ENCODE measurements at places on chromosomes 1 and 21.

DNA sequence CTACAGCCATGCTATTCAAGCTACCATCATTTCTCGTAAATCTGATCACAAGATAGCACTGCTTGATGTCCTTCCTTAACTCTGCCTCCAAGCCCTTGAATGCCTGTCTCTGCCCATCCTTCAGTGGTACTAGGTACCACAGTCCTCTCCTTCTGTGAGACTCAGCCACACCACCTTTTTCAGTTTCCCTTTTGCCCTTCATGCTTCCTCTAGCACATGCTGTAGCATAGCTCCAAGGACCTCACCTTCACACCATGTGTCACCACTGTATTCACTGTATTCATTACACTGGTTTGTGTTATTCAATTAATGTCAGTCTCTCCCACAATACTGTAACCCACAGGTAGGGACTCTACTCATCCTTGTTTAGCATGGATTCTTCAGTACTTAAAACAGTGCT lies 8.0 kb upstream of the TP53BP2 start:
- DNase-seq = no peak

DNA sequence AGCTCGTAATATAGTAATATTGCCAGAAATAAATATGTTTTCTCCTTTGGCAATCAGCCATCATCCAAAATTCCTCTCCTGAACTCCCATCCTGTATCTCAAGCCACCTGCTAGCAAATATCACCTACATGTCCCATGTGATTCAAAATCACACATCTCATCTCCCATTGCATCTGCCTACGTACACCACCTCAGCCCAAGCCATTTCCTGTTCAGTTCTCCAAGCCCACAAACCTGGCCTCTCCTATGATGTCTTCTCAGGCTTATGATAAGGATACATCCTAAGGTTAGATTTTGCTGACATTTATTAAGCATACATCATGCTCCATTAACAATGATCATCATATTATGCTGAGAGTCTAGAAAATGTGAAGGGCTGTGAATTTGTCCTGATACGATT lies 31.9 kb upstream of the DEGS1 start:
- DNase-seq = no peak

GRCh38 chr1:19391596-19391981 lies 79.5 kb downstream of the SLC66A1 start:
- DNase-seq = no peak

GRCh38 chr1:197437601-197438000 lies 169.5 kb downstream of the CRB1 start:
- no peak for DNase-seq

- no peak for DNase-seq
These were observed 86.7 kb downstream of the PTPN14 start for GRCh38 chr1:214464445-214465287.

GRCh38 chr1:29209173-29209572 lies 21.6 kb downstream of the MECR start:
- no peak for DNase-seq

DNA sequence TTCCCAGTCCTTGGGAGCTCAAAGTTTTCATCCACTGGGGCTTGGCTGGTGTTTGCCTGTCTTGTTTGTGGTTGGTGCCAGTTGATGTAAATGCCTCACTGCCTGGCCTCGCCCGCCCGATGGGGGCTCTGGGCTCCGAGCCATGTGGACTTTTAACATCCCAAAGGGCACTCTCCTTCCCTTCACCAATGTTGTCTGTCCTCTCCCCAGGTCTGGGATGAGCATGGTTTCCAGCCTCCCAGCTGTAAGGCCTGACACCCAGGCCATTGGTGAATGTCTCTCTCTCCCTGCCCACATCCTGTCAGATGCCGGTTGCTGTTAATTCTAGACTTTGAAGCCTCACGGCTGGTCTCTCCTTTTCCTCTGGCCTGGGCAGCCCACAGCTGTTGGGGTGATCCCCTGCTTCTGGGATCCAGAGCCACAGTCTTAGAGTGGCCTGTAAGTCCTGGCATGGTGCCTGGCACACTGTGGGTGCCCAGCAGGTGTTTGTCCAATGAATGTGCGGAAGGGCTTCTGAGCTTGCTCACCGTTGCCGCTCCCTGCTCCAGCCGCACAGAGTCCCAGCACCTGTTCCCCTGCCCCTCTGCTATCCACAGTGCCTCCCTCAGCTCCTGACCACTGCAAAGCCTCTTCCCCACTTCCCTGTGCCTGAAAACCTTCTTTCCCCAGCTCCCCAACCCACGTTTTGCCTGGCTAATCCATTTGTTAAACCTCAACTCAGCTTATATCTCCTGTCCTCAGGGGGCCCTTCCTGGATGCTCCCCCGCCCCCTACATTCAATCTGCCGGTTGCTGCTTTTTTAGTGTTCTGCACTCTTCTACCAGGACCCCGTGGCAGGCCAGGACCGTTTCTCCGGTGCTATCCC lies 3.3 kb upstream of the C1orf174 start:
- DNase-seq = no peak

GRCh38 chr21:42190486-42190863 lies 28.5 kb upstream of the ABCG1 start:
- no peak for DNase-seq

GRCh38 chr1:228211531-228212414 lies 3.9 kb downstream of the OBSCN start:
- DNase-seq = no peak

DNA sequence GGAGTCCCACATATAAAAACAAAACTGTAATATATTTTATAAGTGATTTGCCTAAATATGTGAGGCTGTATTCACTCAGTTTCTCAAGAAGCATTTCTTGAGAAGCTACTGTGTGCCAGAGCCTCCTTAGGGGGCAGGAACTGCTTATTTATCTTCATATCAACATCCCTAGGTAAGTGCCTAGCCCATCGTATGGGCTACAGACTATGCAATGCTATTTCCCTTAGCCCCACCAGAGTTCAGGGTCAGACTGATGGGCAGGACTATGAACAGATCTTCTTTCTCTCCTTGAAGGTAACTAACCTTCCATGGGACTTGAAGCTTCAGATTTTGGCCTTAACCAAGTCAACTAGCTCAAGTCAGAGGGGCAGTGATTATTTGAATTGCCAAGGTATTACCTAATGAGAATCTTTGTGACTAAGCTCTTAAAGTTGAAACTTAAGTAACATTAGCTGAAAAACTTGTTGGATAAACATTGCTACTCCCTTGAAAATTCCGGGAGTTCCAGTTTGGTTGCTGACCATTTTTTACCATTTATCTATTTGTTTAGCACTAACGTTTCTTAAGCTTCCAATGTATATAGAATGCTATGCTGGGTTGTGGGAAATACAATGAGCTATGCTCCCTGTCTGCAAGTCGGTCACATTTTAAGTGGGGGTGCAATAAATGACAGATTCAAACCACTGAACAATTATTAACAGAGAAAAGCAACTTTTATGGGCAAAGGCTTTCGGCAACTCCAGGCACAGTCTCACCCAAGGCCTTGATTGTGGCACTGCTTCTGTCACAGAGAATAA lies 85.2 kb downstream of the GPR88 start:
- no peak for DNase-seq

Measured in GDM1 (cell line).